Keratinocyte (primary cell): ENCODE measurements at places on chromosomes 6 and 20. TPM values are rescaled to one million over a fixed set of nuclear protein-coding genes. Genes with fewer than 3 reads are reported as not detected.
A peak's percentile ranks its signal among the peaks of the same experiment; 100 is the strongest.

GRCh38 chr6:27785294-27785693, 126.9 kb downstream of the OR2B2 start:
- H3K27me3 ChIP-seq = peaks cover 3% of the 10 kb centered on the region
- H3K27ac ChIP-seq = no peak overlapping the region
- DNase-seq = no peak

- H3K4me1 ChIP-seq = no peaks in the 10 kb centered on the region
- no peak overlapping the region for H3K27ac ChIP-seq
- no peak for DNase-seq
- H3K27me3 ChIP-seq = peaks cover 2% of the 10 kb centered on the region
Observed at GRCh38 chr6:134707342-134708031, 242.4 kb downstream of the ALDH8A1 start.

DNA sequence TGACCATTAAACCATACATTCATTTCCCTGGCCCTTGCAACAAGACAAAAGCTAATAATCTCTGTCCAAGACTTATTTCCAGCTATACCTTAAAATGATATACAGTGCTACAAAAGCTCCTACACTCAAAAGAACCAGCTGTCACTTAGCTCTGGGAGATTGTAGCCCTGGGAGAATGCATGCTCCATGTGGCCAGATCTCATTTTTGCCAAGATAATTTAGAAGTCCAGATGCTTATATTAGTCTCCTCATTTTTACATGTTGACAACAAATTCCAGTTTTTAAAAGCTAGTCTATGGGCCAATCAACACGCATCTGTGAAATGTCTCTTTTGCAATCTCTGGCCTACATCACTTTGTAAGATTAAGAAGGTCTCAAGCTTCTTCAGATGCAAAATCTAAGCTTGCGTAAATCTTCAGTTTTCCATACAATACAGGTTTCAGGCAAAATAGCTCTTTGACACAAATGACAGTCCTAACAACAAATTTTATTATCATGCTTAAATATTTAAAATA, 27.1 kb downstream of the TASP1 start:
- no peak overlapping the region for H3K27ac ChIP-seq
- no peaks in the 10 kb centered on the region for H3K36me3 ChIP-seq
- DNase-seq = no peak
- H3K4me1 ChIP-seq = peaks cover 3% of the 10 kb centered on the region
- no peak overlapping the region for H3K4me3 ChIP-seq

BANF2 gene
- not detected in 3 replicates for polyA plus RNA-seq

DNA sequence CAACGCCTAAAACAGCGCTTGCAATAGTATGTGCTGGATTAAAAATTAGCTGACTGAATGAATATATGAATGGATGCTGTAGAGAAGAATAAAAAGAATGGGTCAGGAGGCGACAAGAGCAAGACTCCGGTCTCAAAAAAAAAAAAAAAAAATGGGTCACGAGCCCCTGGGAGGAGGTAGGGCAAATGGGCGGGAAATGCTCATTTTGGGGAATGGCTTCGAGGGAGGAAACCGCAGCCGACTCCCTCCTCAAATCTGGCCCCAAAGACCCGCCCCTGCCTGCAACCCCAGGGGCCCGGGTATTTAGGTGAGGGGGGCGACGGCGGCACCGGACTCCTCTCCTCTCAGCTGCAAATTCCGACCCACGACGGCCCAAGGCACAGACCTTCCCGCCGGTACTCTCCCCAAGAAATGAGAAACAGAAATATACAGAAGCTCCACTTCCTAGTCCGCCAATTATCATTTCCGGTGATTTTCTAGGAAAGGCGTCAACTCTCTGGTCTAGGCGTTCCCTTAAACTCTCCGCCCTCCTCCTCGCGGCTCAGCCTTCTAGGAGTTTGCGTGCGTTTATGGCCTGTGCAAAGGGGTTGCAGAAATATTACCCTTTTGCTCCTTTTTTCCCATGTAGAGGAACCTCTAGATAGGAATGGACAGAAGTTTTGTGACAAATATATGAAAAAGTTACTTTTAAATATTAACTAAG, at the start of gene ZNF311:
Gene ZNF311 (minus strand): TSS at position 133 of the 703 bp plus-strand sequence. CDS start 1,361 bp downstream, outside the sequence.
- peak within 1 kb of the TSS; percentile 83 for H3K4me3 ChIP-seq
- DNase-seq = no peak
- no peaks in the 10 kb centered on the region for H3K27me3 ChIP-seq
- H3K4me1 ChIP-seq = peaks cover 5% of the 10 kb centered on the region
- no peaks in the 10 kb centered on the region for H3K36me3 ChIP-seq

- H3K4me1 ChIP-seq = peaks cover 20% of the 10 kb centered on the region
- no peaks in the 10 kb centered on the region for H3K27me3 ChIP-seq
- peak; percentile 87 for DNase-seq
- H3K36me3 ChIP-seq = no peaks in the 10 kb centered on the region
- peak overlapping the region; percentile 89 for H3K27ac ChIP-seq
- H3K4me3 ChIP-seq = peak overlapping the region; percentile 67
Observed at GRCh38 chr6:4280707-4281106, 145.3 kb upstream of the ECI2 start.

DNA sequence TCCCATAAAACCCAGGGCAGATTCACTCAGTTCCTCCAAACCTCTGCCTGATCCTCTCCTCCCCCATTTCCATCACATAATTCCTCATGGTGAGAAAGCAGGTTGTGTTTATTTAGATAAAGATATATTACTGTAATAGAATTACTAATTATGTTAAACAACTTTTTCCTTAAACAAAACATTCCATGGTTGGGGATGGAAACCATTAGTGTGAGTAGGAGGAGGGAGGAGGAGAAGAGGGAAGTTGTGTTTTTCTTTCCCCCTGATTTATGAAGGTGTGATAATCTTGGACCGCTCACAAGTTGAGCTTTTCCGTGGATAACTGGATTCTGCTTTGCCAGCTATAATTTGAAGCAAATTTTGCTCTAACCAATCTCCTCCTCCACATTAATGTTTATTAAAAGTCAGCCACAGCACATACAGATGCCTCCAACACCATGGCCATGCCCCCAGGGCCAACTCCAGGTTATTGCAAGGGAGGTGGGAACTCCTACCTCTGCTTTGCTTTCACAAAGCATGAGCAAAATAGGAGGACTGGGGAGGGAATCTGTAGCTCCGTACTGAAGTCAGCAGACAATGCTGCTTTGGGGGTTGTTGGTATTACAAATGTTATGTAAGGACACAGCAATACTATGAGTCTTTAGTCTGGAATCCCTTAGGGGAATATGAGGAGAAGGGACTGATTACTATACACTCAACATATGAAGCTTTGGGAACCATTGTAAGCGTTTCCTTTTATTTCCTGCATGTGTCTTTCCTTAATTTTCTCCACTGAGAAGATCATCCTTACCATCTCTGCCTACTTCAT, 542.0 kb downstream of the DHX35 start:
- H3K4me3 ChIP-seq = no peak overlapping the region
- H3K4me1 ChIP-seq = no peaks in the 10 kb centered on the region
- no peak overlapping the region for H3K27ac ChIP-seq
- no peaks in the 10 kb centered on the region for H3K27me3 ChIP-seq

- peaks cover 3% of the 10 kb centered on the region for H3K36me3 ChIP-seq
- H3K27me3 ChIP-seq = no peaks in the 10 kb centered on the region
- H3K27ac ChIP-seq = no peak overlapping the region
- no peak overlapping the region for H3K4me3 ChIP-seq
Observed at GRCh38 chr6:35021004-35021403, 120.1 kb downstream of the TCP11 start.

- no peak overlapping the region for H3K27ac ChIP-seq
- H3K4me1 ChIP-seq = no peaks in the 10 kb centered on the region
- DNase-seq = no peak
- no peaks in the 10 kb centered on the region for H3K27me3 ChIP-seq
- H3K36me3 ChIP-seq = no peaks in the 10 kb centered on the region
Observed at GRCh38 chr6:130906736-130907381, 79.7 kb downstream of the SMLR1 start.

DNA sequence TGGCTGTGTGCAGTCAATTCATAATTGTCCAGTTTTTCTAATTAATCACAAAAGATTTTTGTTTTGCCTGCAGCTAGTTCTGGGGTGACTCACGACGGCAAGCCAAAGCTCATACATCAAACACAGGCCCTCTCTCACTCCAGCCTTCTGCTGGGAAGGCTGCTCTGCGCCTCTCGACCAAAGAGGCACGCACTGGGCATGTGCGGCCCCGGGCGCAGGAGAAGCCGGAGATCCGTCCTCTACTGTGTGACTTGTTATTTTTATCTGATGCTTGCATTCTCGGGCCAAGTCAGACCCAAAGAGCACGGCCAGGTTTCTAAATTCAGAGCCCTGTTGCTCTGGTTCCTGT, 98.5 kb downstream of the TFAP2A start:
- peak overlapping the region; percentile 52 for H3K27ac ChIP-seq
- peak overlapping the region; percentile 16 for H3K4me3 ChIP-seq
- peak; percentile 89 for DNase-seq
- no peaks in the 10 kb centered on the region for H3K27me3 ChIP-seq
- H3K4me1 ChIP-seq = peaks cover 22% of the 10 kb centered on the region

DNA sequence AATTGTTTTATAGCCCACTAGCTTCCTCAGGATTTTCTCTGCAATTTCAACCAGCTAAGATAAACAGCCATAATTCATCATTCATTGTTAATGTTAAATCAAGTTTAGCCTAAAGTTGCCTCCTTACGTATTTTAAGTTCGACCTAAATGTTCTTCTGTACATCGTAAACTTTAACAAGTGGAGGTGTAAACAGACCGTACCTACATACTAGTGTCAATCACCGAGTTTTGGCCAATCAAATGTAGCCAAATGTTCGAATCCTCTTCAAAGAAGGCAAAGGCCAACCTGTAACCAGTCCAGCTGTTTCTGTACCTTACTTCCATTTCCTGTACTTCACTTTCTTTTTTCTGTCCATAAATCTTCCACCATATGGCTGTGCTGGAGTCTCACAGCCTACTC, 13.5 kb downstream of the MBOAT1 start:
- no peak for DNase-seq
- H3K4me3 ChIP-seq = no peak overlapping the region
- H3K4me1 ChIP-seq = peaks cover 22% of the 10 kb centered on the region
- H3K27ac ChIP-seq = no peak overlapping the region

GRCh38 chr6:1858859-1859258, 249.1 kb downstream of the FOXC1 start:
- H3K27me3 ChIP-seq = no peaks in the 10 kb centered on the region
- peaks cover 8% of the 10 kb centered on the region for H3K4me1 ChIP-seq
- no peaks in the 10 kb centered on the region for H3K36me3 ChIP-seq
- DNase-seq = no peak
- H3K4me3 ChIP-seq = no peak overlapping the region
- H3K27ac ChIP-seq = no peak overlapping the region
